ENCODE measurements at places on chromosomes 16 and 17.

GRCh38 chr16:12829096-12829888 is 25.6 kb upstream of the CPPED1 start:
- no peak for DNase-seq

- no peak for DNase-seq
Observed at GRCh38 chr17:41777157-41777573, 9.3 kb downstream of the JUP start.

DNA sequence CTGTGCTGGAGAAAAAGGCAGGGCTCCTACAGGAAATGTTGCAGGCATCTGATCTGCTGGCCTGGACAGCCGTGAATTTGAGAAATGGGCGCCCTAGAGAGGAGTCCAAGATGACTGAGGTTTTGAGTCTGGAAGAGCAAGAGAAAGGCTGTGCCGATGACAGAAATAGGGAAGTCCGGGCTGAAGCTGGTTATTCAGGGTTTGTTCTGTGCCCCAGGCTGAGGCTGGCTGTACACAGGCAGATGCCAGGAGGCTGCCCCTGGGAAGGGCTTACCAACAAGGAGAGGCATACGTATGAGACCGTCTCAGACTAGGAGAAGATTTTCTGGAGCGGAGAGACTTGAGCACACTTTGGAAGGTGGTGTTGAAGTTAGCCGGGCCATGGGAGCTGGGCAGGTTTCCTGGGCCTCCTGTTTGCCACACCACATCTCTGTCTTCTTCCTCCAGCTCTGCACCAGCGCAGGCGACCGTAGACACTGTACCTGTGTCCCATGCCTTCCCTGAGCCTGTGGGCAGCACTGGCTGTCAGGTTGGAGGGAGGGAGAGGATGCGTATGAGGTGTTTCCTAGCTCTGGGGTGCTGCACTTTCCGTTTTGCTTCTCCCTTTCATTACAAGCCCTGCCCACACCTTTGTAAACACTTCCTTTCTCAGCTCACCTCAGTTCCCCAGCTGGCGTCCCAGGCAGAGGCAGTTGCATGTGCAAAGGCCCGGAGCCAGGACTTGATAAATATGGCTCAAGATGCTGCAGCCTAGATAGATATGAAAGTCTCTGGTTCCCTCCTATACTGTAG is 80.8 kb downstream of the SPECC1 start:
- no peak for DNase-seq

GRCh38 chr17:56536766-56537165 is 56.7 kb upstream of the NOG start:
- DNase-seq, result no peak

DNA sequence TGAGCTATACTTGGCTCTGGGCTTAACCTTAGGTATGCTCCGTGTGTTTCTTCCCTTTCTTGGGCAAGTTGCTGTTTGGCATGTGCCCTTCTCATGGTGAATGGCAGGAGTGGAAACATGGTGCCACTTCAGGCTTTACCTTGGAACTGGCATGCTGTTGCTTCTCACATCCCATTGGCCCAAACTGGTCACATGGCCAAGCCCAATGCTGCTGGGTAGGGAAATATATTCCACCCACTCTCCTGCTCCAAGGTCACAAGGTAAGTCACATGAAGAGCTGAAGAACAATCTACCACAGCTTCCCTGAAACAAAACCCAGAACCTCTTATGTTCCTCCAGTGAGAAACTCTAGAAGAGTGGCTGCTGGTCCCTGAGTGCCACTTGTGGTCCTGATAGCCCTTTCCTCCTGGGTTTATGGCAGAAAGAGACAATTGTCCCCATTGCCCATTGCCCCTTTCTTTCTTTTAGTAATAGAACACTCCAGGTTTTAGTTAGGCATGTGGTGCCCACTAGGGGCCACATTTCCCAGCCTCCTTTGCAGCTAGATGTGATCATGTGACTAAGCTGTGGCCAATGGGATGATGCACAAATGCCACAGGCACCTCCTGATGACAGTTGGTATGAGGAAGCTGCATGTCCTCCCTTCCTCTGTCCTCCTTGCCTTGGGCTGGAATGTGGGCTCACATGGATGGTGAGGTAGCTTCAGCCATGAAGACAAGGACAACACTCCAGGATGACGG is 50.3 kb downstream of the MEOX1 start:
- DNase-seq, result no peak

DNA sequence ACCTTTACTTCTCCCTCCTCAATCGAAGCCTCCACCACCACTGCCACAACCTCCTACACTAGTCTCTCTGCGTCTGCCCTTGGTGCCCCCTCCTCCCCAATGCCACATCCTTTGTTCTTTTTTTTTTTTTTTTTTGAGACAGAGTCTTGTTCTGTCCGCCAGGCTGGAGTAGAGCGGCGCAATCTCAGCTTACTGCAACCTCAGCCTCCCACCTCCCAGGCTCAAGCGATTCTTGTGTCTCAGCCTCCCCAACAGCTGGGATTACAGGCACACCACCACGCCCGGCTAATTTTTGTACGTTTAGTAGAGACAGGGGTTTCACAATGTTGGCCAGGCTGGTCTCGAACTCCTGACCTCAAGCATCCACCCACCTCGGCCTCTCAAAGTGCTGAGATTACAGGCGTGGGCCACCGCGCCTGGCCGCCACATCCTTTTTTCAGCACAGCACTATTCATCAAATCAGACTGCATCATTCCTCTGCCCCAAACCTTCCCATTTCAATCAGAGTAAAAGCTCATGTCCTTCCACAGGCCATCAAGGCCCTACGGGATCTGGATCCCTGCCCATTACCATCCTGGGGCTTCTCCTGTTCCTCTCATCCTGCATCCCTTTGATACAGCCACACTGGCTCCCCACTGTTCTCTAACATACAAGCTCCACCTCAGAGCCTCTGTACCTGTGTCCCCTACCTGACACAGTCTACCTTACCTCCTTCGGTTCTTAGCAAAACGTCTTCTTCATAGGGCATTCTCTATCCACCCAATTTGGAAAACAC is 2.0 kb downstream of the KLHL11 start:
- no peak for DNase-seq

GRCh38 chr17:72711521-72712310 is 380.8 kb downstream of the SLC39A11 start:
- DNase-seq, result no peak

DNA sequence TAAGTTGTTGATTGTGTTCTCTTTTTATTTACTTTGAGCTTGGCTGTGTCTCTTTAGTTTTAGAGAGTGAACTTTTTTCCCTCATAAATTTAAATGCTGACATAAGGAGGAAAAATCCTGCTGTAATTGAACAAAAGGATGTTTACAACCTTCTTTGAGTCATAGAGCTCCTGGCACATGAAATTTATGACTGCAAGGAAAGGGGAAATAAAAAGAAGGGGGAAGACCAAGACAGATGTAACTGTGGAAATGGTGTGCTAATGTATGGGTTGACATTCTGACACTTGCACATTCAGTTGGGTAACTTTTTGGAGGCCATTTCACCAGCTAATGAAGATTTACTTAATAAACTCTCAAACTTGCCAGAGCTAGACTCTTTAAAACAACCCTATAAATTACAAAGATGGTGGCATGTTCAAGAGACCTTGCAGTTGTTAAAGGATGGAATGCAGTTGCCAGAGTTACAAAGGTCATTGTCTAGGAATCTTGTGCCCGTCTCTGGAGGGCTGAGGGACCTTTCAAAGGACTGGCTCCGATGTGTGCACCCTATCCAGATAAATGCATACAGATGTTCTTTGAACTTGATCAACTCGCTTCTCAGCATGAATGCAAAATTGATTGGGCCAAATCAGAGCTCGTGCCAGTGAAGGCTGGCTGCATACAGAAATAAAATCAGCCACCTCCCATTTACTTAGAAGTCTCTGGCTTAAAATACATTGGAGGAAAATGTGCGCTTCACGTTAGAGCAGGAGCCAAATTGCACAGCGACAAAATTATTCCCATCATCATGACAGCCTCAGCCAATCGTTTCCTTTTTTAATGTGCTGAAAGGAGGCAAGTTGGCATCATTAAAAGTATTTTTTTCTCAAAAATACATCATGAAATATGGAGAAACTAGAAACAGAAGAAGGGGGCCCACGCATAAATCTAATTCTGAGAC is 289.0 kb upstream of the XYLT1 start:
- no peak for DNase-seq

DNA sequence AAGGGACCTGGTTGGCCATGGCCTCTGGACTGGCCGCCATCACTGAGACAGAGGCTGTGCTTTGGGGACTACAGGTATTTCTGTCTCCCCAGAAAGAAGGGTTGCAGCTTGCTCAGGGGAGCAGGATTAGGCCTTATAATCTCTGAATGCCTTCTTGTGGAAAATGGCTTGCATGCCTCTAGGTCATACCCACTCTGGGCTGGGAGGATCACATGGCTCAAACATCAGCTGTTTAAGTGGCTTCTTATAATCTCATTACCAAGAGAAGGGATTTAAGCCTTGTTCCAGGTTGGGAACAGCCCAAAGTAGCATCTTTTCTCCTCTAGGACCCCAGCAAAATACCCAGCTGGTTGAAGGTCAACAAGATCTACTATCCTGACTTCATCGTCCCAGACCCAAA is 19.1 kb downstream of the LIG3 start:
- DNase-seq, result no peak

GRCh38 chr16:78695391-78695790 is 595.9 kb downstream of the WWOX start:
- DNase-seq, result no peak

DNA sequence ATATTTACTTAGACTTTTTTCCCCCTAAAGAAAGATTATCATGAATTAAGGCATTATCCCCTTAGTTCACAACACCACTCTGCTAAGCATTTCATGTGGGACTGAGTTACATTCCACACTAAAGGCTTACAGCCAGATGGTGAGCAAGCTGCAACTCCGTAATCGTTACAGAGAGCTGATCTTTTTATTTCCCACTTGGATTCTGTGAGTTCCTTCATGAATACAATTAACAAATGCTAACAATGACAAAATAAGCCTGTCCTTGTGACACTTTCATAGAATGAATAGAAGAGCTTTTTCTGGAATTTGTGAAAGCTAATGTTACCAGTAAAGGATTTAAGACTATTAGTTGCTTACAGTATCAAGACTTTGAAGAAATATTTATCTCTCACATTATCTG is 8.7 kb downstream of the OGFOD1 start:
- no peak for DNase-seq

DNA sequence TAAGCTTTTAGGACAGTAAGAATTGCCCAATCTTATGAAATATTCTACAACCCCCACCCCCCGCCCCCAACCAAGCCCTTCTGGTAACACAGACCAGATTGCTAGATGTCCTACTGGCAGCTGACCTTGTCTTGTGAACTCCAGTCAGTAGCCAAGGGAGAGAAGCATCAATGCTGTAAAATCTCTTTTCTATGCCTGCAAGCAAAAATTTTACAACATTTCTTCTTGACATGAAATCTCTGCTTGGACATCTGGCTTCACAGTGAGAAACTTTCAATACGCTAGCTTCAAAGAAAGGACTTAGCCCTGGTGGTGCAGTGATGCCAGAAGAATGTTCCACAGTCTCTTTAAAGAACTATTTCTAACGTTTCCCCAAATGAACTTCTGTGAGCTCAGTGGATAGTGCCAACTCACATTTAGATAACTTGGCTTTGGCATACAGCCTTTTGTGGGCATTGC is 169.3 kb upstream of the AXIN2 start:
- peak; percentile 78 for DNase-seq

DNA sequence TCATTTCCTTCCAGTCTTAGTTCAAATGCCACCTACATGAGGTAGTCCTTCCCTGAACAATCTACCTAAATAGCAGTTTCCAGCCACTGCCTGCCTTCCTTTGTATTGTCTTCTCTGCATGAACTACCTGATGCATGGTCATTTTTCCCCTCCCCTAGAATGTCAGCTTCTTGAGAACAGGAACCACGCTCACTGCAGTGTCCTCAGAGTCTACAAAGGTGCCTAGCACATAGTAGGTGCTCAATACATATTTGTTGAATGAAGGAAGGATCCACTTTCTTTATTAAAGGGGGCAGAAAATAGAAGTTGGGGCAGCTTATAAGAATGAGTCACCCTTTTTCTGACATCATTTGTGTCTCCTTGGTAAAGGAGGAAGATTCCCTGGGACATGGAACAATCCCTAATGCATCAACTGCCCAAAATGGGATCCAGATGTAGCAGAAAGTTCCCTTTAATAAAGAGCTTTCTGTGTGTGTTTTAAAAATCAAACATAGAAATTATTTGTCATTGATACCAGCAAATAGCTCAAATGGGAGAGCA is 4.4 kb upstream of the CYLD start:
- DNase-seq, result no peak

DNA sequence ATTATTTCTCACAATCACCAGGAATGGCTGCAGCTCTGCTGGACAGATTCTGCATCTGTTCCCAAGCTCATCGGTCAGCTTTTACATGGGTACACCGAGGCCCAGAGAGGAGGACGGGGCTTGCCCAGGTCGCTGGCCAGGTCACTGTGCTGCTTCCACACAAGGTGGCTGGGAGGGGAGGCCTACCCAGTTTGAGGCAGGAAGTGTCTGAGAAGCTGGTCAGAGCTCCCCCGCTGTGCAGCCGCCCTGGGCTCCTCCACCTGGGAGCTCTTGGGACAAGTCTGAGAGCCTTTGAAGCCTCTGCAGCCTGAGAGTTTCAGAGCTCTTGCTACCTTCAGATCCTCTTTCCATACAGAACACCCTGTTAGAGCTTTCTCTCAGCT is 143.3 kb downstream of the CLEC16A start:
- DNase-seq, result no peak
